ENCODE measurements at places on chromosomes 6 and 20. TPM values are rescaled to one million over a fixed set of nuclear protein-coding genes. Genes with fewer than 3 reads are reported as not detected.
A peak's percentile ranks its signal among the peaks of the same experiment; 100 is the strongest.

Gene SDC4
- total RNA-seq = 265 TPM

Gene SRMS
- total RNA-seq = not detected

Gene TRIM10
- not detected for total RNA-seq

Gene OR2H1
- not detected for total RNA-seq

Gene RALY
- total RNA-seq = 46.2 TPM

Gene ACTL10
- 0.18 TPM for total RNA-seq

DNA sequence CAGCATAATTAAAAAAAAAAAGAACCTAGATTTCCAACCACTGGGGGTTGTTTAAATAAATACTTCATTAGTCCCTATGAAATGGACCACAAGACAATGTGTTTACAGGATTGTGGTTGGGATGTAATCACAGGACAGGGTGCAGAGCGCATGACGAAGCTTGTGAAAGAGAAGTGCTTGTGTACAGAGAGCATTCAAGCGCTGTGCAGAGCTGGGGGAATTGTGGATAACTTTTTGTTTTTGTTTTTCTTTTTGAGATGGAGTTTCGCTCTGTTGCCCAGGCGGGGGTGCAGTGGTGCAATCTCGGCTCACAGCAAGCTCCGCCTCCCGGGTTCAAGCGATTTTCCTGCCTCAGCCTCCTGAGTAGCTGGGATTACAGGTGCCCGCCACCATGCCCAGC, 22.3 kb downstream of the LAMA5 start:
- DNase-seq = peak; percentile 91

- no peak for DNase-seq
Observed at GRCh38 chr6:13870214-13870830, 54.4 kb upstream of the RNF182 start.

DNA sequence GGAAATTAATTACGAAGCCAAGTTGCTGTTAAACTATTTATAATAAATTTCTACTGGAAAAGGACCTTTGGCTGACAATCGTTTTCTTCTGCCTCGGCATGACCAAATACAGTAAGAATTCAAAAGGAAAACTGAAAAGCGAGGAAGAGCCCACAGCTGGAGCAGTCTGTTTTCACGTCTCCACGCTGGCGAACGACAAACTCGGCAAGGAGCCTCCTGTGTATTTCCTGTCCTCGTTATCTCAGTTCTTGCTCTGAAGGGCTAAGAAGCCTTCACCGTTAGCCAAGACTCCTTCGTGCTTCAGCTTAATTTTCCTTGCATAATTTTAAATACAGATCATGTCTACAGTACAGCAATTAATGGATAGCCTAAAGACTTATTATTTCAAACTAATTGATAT, 214.3 kb upstream of the PLCB4 start:
- peak; percentile 83 for DNase-seq

- DNase-seq = no peak
Observed at GRCh38 chr6:143578054-143578453, 66.5 kb upstream of the FUCA2 start.

DNA sequence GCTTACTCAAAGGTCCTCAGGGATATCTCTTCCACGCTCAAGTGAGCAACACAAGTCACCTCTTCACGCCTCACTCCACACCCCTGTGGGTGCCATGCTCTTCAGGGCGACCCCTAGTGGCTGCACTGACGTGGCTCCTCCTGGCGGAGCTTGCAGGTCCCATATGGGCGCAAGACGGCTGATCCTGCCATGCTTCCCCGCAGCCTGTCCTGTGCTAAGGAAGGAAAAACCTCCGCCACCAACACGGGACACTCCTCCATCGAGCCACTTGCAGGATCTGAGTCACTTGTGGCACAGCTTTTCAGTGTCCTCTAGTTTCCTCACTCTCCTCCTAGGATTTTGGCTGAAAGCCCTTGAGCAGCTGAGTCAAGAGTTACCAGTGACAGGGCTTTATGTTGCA, 90.7 kb downstream of the KHDC1L start:
- peak; percentile 34 for DNase-seq

DNA sequence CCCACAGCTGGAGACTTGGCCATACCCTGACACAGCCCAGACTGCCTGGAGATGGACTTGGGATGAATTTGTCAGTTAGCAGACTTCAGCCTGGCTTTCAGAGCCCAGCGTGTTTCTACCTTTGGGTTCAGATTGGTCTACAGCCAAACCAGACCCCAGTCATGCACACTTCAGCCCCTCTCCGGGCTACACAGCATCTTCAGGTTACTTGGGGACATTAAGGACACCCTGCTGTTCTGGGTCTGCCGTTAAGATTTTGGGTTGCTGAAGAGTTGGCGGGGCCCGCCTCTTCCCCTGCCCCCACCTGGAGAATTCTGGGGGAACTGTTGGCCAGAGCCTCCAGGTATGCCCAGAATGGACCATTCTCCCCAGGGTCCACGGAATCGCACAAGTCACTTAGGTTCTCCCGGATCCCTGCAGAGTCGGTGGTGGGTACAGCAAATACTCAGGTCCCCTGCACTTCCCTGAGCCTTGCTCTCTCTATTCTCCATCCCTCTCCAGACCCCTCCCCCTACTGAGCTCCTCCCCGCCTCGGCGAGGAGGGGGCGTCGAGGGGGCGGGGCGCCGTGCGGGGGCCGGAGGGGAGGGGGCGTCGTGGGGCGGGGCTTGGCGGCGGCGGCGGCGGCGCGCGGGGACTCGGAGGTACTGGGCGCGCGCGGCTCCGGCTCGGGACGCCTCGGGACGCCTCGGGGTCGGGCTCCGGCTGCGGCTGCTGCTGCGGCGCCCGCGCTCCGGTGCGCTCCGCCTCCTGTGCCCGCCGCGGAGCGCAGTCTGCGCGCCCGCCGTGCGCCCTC, at the start of gene PTK7:
Gene PTK7, plus strand, starts transcription at position 645 of the 794 bp plus-strand sequence. CDS start 175 bp downstream, outside the sequence.
- peak; percentile 54 for DNase-seq

GRCh38 chr6:52325695-52326471, 36.1 kb upstream of the PAQR8 start:
- DNase-seq = no peak

GRCh38 chr6:76553256-76553655, 480.8 kb upstream of the IMPG1 start:
- DNase-seq = no peak

- no peak for DNase-seq
Observed at GRCh38 chr6:160285541-160286105, 27.0 kb upstream of the SLC22A2 start.

DNA sequence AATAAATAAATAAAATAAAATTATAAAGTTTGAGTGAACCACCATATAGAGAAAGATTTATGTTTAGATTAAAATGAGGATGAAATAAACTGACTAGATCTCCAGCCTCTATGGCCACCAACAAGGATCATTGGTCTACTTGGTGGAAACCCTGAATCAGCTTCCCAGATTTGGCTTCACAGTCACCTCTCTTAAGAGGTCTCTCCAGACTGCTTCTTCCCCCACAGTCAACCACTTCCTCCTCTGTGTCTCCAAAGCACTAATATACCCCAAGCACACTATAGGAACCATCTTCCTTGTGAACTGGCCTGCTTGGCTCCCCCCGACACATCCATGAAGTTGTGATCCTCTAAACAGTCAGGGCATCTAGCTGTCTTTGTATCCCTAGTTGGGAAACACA, 529.6 kb upstream of the RNF217 start:
- no peak for DNase-seq

Measured in IMR-90 (cell line).